Stimulated activated CD4-positive, alpha-beta T cell treated with anti-CD3 and anti-CD28 coated beads, Interleukin-1b, Interleukin-23, amount 100 ng/mL, for 24 hours (primary cell): ENCODE measurements at places on chromosomes 1 and 21.

DNA sequence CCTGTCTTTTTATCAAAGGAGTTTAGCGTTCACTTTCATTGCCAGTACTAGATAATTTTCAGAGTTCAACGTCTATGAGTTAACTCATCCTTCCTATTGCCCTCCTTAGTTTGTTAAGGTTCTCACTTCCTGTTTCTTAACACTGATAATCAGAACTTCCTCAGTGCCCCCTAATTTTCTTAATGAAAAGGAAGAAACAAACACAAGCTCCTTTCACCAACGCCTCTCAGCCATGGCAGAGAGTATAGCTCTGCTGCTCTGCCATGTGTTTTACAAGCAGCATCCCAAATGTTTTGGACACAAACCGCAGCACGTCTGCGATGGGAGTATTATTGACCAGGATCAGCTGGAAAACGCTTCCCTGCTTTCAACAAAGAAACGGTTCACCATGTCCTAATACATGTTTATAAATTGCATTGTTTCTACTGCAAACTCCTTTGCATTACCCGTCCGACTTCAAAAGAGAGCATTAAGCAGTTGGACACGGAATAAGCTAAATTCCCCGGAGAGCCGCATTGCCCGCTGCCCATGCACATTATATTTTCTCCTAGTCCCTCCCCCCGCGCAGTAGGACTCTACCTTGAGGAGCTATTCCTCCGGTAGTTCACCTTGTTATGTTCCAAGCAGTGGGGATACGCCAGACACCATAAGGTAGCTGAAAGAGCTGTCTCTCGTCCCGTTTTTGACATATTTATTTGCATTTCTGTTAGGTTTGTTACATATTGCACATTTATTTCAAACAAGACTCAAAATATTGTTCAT, 561 bp downstream of the OLFM3 start:
- no peak for DNase-seq

GRCh38 chr1:247913786-247914185, 6.3 kb upstream of the OR2T8 start:
- DNase-seq: no peak

DNA sequence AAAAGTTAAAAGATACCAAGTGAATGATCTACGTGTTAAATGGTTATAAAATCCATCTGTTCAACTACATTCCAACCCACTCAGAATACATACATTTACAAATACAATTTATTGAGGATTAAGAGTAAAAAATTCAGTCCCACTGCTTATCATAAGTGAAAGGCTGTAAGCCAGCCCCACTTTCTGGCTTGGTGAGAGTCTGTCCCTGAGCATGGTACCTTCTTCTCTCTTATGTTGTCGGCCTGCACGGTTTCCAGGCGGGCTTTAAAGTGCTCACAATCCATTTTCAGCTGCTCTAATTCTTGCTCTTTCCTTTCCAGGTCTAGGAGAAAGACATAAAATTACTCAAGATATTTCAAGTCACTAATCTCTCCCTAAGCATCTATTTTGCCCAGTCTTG, 15.2 kb downstream of the HSF2BP start:
- no peak for DNase-seq

- DNase-seq: no peak
These were observed 2.0 kb downstream of the PBX1 start for GRCh38 chr1:164561007-164561406.

- no peak for DNase-seq
These were observed 357.4 kb downstream of the LMO4 start for GRCh38 chr1:87686136-87686495.

- DNase-seq: no peak
These were observed 18.9 kb downstream of the DBT start for GRCh38 chr1:100230765-100231164.

DNA sequence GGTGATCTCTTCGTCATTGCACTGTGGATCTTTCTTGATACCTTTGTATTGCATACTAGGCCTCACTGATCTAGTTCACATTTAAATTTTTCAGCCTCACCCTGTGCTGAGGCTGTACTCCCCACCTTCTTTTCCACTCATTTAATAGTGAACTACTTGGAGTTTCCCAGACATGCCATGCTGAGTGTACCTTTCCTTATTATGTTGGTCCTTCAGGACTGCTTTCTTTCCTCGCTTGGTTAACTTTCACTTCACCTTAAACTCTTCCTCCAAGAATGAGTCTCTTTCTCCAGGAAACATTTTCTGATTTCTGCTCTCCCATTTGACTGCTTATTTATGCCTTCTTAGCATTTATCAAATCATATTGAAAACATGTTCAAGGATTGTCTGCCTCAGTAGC, 20.8 kb downstream of the RNF2 start:
- DNase-seq: no peak

DNA sequence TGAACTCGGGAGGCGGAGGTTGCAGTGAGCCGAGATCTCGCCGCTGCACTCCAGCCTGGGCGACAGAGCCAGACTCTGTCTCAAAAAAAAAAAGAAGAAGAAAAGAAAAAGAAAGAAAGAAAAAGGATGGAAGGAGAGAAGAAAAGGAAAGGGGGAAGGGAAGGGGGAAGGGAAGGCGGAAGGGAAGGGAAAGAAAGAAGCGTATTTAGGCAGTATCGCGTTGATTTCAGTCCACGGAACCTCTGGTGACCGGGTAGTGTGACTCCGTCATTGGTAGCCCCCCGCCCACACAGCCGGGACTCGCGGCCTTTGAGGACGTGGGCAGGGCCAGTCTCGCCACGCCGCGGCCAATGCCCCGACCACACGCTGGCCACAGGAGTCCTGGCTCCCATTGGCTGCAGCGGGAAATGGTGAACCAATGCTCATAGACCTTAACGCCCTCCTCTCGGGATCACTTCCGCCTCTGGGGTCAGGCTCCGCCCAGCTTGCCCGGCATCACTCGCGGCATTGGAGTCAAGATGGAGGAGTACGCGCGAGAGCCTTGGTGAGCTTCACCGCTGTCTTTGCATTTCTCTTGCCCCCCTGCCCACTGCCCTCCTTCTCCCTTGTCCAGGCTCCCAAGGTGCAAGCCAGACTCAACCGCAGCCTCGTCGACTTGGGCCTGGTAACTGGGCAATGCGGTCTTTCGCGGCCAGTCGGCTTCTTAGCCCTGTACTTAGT, at the start of gene TIMM17A:
TSS of gene TIMM17A (plus strand) at position 495 of the 720 bp plus-strand sequence. CDS start at position 519, 24 bp downstream.
- DNase-seq: peak; percentile 79

DNA sequence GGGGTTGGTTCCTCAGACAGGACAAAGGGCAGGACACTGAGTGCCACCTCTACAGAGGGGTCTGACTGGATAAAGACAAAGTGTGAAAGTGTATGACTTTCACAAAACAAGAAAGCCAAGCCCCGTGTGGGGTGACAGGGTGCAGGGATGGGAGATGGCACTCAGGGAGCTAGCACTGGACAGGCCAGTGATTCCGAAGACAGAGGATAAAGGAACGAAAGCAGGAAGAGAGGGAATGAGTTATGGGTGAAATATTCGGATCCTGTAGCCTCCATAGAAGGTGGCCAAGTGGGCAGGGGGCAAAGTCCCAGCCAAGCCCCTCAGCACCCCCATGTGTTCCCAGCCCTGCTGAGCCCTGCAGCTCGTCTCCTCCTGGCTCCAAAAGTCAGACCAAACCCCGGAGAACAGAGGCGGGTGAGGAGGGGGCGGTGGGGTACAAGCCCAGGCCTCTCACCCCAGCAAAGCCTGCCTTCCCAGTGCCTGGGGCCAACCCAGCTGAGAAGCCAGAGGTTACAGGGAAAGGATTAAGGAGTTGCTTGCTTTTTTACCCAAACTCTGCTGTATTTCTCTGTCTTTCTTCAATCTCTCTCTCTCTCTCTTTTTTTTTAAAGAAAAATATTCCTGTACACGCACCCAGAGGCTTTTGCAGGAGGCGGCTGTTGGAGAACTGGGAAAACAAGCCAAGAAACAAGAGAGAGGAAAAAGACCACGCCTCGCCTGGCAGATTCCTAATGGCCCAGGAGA, 14.0 kb upstream of the WASF2 start:
- no peak for DNase-seq

- DNase-seq: no peak
These were observed 107.1 kb upstream of the ERRFI1 start for GRCh38 chr1:8133190-8133589.

DNA sequence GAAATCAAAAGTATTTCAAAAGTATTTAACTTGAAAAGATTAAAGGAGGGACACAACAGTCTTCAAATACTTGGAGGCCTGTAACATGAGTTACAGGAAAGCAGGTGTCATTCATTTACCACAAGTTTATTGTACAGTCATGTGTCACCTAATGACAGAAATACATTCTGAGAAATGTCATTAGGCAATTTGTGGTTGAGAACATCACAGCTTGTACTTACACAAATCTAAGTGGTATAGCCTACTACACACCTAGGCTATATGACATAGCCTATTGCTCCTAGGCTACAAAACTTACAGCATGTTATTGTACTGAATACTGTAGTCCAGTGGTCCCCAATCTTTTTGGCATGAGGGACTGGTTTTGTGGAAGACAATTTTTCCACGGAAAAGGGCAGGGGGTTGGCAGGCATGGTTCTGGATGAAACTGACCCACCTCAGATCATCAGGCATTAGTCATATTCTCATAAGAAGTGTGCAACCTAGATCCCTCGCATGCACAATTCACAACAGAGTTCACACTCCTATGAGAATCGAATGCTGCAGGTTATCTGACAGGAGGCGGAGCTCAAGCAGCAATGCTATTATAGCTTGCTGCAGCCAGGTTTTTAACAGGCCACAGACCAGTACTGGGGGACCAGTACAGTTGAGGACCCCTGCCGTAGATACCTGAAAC, 25.0 kb upstream of the PHTF1 start:
- DNase-seq: no peak

GRCh38 chr1:68704800-68705443, 208.0 kb upstream of the DEPDC1 start:
- no peak for DNase-seq

DNA sequence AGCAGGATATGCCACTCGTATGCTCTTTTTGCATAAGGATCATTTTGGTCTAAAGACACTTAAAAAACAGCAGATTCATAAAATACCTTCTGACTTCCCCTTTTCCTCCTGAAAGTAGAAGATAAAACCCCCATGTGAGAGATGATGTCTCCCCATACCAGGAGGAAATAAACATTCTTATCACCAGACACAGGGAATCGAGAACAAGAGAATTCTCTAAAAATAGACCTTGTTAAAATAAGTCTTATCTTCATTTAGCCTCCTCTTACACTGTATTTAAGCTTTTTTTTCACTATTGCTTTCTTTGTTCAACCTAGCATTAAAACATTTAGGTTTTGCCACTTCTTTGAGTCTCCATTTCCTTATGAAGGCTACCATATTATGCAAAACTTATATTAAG, 709.3 kb downstream of the KCNT2 start:
- no peak for DNase-seq

- DNase-seq: no peak
These were observed 43.9 kb downstream of the NAV1 start for GRCh38 chr1:201582705-201583442.

DNA sequence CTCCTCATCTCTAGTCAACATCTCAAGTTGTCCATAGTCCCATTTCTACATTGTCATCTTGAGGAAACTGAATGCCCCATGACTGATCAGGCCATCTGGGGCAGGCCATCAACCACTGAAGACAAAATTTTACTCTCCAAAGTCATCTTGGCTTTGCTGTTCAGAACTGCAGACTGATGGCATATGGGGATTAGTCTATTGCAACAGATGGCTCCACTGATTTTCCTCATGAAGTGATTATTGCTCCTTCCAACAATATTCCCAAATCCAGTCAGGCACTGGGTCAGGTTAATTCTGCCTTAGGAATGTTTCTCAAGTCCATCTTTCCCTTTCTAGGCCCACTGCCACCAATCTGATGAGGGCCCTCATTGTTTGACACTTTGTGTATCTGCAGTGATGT, 101.7 kb downstream of the ESRRG start:
- no peak for DNase-seq

DNA sequence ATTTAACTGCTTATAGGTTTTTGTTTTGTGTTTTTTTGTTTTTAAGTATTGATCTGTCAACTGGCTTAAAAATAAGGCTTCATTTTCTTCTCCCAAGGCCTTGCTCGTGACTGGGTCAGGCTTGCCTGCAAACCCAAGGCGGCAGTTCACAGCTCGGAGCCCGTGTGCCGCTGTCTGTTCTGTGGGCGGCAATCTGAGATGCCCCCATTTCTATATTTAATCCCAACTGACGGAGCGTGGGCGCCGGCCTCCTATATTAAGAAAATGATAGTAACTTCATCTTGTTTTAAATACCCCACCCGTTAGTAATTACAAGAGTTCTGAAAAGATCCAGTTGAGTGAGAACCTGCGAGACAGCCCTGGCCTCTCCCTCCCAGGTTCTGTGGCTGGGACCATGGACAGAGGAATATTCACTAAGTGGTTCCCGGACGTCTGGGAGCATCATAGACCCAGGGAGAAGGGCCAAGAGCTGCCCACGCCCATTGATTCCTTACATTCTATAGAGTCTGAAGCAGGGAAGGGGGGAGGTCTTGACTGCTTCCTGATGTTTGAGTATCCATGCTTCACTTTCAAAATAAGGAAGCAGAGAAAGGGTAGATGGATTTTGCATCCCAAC, 42.6 kb upstream of the GPR153 start:
- no peak for DNase-seq

DNA sequence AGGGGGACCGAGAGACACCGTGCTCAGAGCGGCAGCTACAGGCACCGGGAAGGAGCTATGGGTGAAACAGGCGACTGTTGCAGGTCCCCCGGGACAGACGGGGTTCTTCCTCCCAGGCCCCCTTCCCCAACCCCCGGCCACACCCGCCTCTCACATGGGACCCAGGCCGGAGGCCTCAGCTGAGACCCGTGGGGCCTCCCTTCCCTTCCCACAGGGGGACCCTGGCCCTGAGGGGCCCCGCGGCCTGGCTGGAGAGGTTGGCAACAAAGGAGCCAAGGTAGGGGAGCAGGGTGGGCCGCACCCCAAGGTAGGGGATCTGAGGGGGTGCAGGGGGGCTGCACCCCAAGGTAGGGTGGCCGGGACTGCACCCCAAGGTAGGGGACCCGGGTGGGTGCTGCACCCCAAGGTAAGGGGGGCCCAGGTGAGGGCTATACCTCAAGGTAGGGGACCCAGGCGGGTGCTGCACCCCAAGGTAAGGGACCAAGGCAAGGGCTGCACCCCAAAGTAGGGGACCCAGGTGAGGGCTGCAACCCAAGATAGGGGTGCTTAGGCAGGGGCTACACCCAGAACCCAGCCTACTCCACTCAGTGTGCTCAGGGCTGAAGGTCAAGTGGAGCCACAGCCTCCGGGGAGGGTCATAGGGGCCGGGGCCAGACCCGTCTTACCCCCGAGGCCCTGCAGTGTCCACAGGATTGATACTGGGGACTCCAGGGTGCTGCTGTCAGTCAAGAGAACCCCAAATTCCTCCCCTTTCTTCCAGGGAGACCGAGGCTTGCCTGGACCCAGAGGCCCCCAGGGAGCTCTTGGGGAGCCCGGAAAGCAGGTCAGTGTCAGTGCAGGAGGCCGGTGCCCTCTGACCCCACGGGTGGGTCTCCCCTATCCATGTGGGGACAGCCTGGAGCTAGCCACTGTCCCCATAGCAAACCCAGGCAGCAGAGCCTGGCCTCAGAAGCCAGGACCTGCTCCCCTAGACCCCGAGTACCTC, 22.7 kb downstream of the COL6A2 start:
- DNase-seq: no peak

- no peak for DNase-seq
These were observed 12.8 kb upstream of the RNF223 start for GRCh38 chr1:1086911-1087341.
